ENCODE measurements at places on chromosomes 16 and 17.
A peak's percentile ranks its signal among the peaks of the same experiment; 100 is the strongest.

GRCh38 chr16:79850348-79850747 is 249.8 kb upstream of the MAF start:
- no peak for DNase-seq

- DNase-seq = peak; percentile 72
Measured at GRCh38 chr17:55285340-55286301, 20.9 kb downstream of the HLF start.

DNA sequence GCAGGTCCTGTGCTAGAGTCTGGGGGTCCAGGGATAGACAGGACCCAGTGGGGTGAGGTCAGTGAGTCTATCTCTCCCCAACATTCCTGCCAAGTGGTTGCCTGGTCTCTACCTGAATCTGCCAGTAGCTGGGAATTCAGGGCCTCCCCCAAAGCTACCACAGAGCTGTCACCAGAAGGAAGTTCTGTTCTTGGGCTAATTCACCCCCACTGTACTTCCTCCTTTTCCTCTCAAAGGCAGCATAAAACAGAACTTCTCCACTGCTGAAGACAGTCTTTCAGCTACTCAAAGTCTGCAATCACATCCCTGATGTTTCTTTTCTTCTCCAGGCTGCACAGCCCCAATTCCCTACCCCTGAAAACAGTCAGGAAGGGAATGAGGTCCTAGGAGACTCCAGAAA is 8.7 kb downstream of the CAMTA2 start:
- no peak for DNase-seq

DNA sequence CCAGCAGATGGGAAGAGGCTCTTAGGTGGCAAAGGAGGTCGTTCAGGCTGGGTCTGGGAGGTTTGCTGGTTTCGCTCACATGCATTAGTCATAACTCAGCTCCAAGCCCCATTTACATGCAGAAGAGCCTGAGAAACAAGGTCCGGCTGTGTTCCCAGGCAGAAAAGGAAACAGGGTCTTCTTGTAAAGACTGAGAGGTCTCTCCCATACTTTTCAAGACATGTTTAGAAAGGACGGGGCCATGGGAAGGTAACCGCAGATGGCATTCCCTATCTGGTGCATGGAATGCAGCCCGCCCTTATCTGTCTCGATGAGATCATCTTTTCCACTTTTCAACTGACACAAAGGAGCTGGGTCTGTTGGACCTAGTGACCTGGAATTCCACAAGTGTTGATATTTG is 389.0 kb upstream of the CDH11 start:
- DNase-seq = no peak

GRCh38 chr16:77472262-77472661 is 37.4 kb upstream of the ADAMTS18 start:
- DNase-seq = no peak

- DNase-seq = peak; percentile 3
Measured at GRCh38 chr17:74631468-74632450, 8.2 kb upstream of the CD300E start.

DNA sequence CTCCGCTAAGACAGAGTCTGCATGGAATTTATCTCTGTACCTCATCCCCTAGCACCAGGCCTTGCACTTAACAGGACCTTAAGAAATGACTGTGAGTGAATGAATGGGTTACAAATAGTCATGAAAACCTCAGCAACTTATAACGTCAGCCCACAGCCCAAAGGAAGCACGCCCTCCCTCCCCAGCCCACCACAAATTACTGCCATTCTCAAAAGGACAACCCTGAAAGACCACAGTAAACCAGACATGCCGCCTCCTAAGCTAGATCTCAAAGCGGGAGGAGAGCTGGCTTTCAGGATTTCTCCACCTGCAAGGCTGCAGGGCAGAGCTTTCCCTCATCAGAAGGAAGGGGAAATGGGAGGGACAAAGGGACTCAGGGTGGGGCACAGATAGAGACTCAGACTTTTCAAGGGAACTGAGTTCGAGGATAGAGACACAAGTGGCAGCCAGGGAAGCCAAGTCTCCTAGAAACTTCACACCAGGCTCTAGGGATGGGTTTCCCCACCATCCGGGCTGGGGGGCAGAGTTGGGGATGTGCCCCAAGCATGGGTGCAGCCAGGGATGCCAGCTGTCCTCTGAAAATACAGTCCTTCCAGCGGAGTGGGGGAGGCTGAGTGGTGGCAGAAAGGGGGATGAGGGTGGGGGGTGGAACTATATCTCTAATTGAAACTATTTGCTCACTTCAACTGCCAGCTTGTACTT is 56.7 kb downstream of the PLXDC1 start:
- no peak for DNase-seq

GRCh38 chr17:611202-611601 is 103.4 kb downstream of the VPS53 start:
- no peak for DNase-seq

DNA sequence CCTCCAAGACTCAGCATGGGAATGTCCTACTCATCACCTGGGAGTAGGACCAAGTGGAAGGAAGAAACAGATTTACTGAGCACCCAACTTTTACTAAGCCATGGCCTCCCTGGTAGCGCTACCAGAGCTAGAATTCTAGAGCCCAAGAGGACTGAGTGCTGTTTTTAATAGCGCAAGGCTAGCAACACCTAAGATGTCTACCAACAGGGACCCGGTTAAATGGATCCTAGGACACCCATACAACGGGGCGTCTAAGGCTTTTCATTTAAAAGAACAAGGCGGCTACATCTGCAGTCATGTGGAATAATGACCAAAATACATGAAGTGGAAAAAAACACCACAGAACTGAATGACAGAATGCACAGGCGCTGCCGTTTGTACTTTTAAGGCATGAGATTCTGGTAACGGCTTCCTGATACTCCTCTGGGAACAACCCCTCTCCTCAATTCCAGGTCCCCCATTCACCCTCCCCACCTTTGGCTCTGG is 5.1 kb downstream of the GGA2 start:
- DNase-seq = no peak

DNA sequence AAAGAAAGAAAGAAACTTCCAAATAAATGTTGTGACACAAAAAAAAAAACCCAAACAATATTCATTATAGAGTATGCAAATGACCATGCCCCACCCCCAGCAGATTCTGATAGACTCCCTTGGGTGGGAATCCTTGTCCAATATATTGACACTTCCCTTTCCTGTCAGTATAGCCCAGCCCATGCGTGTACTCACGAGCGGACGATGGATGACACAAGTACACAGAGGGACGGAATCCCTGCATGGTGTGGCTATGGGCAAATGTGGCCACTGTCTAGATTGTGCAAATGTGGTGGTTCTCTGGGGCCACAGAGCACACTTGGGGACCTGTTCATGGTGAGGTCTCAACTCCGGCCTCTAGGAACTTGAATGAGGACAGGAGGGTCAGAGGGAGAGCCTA is 3.1 kb downstream of the RAB37 start:
- no peak for DNase-seq

DNA sequence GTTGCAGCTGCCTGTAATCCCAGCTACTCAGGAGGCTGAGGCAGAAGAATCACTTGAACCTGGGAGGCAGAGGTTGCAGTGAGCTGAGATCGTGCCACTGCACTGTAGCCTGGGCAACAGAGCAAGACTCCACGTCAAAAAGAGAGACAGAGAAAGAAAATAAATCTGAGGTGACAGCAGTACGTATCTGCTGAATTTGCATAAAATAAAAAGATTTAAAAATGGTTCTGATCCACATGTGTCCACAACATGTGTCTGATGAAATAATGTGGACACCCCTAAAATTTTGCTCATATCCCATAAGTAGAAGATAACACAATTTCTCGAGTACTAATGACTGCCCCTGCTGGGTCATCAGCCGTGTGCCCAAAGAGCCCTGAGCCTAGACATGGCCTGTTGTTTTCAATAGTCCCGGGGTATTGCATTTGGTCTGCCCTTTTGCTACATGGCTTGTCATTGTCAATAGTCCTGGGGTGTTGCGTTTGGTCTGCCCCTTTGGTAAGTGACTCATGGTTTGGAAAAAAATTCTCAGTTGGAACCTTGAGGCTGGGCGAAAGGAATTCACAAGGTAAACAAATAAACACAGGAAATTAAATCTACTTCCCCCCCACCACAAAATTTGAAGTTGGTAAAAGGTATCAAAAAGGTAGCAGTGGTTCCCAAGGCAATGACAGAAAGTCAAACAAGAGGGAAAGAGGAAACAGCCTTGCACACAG is 434.6 kb upstream of the MAF start:
- DNase-seq = no peak

DNA sequence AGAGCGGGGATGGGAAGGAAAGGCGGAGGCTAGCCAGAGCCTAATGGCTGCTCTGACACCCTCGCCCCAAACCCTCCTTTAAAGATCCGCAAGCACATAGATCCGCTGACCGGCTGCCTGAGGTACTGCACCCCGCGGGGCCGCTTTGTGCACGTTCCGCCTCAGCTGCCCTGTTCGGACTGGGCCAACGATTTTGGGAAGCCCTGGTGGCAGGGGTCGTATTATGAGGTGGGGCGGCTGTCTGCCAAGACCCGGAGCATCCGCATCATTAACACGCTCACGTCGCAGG is 663 bp downstream of the CYB5D1 start:
- DNase-seq = no peak

GRCh38 chr17:57834146-57834741 is 15.6 kb downstream of the MRPS23 start:
- peak; percentile 8 for DNase-seq

GRCh38 chr16:22425847-22426246 is 51.4 kb upstream of the CDR2 start:
- no peak for DNase-seq

- DNase-seq = no peak
Measured at GRCh38 chr17:57170866-57171265, 85.5 kb upstream of the MSI2 start.

- no peak for DNase-seq
Measured at GRCh38 chr16:23907457-23907902, 71.7 kb downstream of the PRKCB start.

- DNase-seq = no peak
Measured at GRCh38 chr17:56773124-56773523, 60.6 kb downstream of the C17orf67 start.

Measured in hippocampal formation (tissue), 2 donors.